ENCODE measurements at places on chromosomes 6 and 20.

- no peak for DNase-seq
These were observed 100.1 kb upstream of the RGS17 start for GRCh38 chr6:153231048-153231646.

- DNase-seq, result no peak
These were observed 177.8 kb downstream of the OGFRL1 start for GRCh38 chr6:71466362-71466761.

DNA sequence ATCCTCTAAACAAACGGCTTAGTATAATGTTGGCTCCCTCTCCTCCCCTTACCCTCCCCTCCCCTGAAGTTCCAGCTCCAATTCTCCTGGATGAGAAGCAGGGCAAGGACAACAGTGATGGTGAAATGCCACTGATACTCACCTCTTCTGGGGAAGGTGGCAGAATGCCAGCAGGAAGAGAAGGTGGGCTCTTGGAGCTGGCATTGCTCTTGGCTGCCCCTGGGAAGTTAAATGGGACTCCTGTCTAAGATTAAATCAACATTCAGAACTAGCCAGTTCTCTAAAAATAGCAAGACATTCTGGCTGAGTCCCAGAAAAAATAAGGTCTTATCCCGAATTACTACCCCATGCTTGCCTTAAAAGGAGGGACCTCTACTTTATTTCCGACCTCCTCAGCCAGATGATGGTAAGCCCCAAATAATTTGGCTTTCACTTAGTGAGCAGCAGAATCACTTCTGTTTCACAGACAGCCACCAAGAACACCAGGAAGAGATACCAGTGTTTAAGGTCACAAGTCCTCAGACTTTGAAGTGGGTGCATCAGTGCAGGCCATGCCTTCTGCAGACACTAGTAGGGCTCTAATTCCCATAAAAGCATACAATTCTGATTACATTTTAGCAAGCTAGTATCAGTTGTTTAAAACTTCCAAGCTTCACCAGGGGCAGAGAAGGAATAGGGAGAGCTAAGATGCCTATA is 46.0 kb upstream of the IL17A start:
- DNase-seq, result no peak

DNA sequence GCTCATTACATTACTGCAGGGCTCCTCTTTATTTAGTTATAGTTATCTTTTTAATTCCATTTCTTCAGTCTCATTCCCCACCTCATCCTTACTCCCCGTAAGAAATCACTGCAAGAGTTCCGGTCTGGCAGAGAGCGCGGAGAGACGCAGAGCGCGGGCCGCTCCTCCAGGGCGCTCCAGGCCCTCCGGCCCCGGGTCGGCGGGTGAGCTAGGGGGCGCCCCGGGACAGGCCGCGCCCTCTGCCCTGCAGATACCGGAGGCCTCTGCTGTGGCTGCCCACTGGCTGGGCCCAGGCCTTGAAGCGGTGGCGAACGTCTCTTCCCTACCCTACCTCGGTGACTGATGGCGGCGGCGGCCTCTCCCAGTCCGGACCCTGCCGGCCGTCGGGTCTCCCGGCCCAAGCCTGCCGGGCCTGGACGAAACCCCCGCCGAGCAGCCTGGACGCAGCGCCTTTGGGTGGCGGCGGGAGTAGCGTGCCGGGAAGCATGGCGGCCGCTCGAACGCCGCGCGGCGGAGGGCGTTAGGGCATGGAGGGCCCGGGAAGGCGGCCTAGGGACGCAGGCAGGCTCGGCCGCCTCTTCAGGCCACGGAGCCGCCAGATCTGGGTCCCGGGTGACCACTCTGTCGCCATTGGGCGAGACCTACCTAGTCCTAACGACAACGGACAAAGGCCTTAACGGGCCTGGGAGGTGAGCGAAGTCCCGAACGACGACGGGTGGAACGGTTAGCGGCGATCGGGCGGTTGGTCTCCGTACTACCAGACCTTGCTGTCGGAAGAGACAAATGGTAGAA is 16.4 kb upstream of the HMGN4 start:
- peak; percentile 64 for DNase-seq

DNA sequence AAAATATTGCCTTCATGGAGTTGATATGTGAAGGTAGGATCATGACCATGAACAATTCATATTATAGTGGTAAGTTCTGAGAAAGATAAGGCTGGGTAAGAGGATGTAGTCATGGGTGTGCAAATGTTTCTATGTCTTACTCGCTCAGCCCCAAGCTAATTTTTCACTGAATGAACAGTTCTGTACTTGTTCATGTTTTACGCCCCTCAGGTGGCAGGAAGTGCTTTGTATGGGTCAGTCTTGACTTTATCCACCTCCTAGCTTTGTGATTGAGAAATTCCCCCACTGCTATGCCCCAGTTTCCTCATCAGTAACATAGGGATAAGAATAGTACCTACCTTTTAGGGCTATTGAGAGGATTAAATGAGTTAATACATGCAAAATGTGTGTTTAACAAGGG is 148.2 kb upstream of the KCNG1 start:
- DNase-seq, result no peak

DNA sequence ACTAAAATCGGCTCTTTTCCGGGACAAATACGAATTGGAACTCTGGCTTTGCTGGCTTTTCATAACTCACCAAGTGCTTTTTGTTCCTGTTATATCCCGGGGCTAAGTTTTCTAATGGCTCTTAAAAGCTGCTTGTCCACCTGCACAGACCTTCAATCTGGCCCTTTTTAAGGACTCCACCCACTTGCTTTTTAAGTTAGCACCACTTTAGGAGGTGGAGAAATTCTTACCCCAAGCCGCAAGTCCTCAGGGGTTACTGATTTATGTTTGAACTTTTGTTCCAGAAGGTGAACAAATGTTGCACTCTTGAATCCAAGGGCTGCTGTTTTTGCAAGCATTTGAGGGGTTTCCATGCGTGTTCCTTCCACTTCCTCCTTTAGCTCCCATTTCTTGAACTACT is 37.8 kb downstream of the FAM184A start:
- DNase-seq, result no peak

DNA sequence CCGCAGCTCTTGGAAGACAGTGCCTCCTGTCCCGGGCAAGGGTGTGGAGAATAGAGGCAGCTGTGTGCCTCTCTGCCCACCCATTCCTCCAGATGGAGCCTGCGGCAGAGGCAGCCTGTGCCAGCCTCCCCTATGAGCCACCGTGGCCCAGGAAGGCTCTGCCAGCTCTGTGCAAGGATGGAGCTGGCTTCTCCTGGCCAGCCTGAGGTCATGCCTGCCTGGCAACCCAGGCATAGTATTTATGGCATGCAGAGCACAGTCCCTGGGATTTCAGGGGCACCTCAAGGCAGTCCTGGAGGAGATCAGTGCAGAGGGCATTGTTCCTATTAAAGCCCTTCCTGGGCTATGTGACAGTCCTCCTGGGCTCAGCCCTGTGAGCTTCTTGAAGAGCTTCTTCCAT is 1.5 kb downstream of the EPB41L1 start:
- no peak for DNase-seq

DNA sequence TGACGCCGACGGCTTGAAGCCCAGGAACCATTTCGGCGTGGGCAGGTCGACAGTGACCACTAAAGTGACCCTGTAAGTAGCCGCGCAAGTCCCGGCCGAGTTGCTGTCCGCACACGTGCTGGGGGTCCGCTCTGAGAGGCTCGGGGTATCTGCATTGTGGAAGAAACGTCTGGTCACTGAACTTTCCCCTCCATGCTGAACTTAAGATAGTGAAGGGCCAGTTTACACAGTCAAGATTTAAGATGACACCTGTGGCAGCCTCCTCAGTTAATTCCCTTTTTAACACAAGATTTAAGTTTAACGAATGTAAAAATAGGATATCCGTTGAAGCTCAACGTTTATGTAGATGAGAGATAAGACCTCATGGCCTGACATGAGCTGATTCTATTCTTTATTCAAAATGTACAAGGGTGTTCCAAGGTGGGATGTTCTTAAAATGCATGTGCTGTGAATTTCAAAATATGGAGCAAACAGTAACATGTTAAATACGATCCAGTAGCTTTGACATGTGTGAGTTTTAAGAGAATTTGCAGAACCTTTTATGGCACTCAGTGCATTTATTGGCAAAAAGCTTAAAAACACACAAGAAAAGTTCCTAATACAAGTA is 116.2 kb downstream of the RTN4IP1 start:
- no peak for DNase-seq

Measured in central memory CD4-positive, alpha-beta T cell (primary cell).